ENCODE measurements at places on chromosomes 12 and 14.

GRCh38 chr12:74999474-74999873 lies 210.2 kb downstream of the KCNC2 start:
- DNase-seq = no peak

GRCh38 chr12:92847368-92847767 lies 81.7 kb downstream of the EEA1 start:
- DNase-seq = no peak

DNA sequence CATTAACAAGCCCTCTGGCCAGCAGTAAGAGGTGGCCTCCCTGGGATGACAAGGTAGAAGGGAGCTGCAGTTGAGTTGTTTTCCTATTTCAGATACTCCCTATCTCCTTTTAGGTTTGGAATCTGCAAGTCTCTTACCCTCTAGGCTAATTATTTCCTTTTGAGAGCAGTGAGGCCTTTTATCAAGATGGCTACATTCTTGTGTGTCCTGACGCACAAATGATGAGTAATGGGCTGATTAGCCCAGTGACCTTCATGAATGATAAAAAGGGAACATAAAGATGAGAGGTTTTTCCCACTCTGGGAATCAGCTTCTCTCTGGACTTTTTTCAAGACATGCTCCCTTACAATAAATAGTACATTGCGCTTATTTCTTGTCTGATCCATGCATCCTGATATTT lies 22.9 kb downstream of the DYRK2 start:
- DNase-seq = no peak

GRCh38 chr12:89947437-89948270 lies 239.0 kb upstream of the ATP2B1 start:
- no peak for DNase-seq

DNA sequence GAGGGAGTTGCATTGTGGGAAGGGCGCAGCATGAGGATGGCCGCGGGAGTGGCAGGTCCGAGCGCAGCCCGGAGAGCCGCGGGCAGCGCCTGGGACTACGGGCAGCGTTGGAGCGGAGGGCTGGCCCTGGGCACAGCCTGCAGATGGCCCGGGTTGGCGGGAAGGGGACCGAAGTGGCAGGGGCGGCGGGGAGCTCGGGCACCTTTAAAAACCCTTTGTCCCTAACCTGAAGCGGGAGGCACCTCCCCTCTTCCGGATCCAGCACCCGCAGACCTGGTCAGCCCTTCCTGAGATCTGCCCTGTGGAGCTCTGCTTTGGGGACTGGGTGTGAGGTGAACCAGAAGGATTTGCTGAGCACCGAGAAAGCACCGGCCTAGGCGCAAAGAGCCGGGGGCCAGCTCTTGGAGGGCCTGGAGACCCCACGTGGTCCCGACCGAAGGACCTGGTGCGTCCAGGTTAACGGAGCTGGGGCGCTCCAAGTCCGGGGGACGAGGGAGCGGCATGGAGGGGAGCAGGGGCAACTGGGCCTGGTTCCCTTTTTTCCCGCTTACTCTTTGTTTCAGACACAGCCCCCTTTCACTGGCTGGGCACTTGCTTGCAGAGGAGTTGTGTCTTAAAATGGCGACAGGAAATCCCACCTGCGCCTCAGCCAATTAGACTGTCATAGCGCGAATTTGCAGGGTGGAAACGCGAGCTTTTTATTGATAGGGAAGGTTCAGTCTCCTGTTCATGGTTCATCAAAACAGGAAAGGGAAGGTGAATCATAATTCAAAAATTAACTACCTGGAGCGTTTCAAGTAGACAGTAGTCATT lies 792 bp upstream of the SLC38A1 start:
- no peak for DNase-seq

Measured in left ventricle myocardium inferior (tissue), 1 donor.